ENCODE measurements at places on chromosomes 3 and 15.

DNA sequence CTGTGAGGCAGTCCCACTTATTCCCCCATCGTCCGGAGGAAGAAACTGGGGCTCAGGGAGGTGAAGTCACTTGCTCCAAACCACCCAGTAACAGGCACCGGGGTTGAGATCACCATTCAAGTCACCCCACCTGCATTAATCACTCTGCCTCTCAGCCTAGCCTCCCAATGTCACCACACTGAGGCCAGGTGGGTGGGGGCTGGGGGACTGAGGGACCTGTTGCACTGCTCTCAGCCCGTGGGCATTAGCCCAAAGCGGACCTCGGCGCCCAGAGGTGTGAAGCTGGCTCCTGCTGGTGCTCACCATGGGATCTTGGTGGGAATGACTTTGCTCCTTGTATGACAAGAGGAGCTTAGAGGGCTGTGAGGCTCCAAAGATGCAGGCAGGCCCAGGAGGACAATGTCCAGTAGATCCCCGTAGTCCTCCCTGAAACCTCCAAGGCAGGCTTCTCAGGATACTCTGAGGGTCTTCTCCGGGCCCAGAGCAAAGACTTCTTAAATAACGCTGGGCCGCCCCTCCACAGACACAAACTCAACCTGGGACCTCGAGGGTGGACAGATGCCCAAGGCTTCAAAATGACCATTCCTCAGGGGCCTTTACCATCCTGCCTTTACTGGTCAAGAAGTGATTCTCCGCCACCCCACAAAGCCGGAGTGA lies 1.7 kb downstream of the NT5DC2 start:
- peaks cover 4% of the 10 kb centered on the region for H3K27me3 ChIP-seq
- DNase-seq: no peak
- peaks cover 43% of the 10 kb centered on the region for H3K4me1 ChIP-seq
- H3K36me3 ChIP-seq: peaks cover 4% of the 10 kb centered on the region
- H3K27ac ChIP-seq: peak overlapping the region; percentile 82
- peak overlapping the region; percentile 91 for H3K4me3 ChIP-seq

GRCh38 chr3:126125341-126125740 lies 41.4 kb upstream of the SLC41A3 start:
- peaks cover 45% of the 10 kb centered on the region for H3K27me3 ChIP-seq
- H3K27ac ChIP-seq: no peak overlapping the region
- H3K4me3 ChIP-seq: no peak overlapping the region
- no peaks in the 10 kb centered on the region for H3K36me3 ChIP-seq
- H3K4me1 ChIP-seq: 0 out of 2 replicates have a peak, but pooled peaks cover 7% of the 10 kb centered on the region

DNA sequence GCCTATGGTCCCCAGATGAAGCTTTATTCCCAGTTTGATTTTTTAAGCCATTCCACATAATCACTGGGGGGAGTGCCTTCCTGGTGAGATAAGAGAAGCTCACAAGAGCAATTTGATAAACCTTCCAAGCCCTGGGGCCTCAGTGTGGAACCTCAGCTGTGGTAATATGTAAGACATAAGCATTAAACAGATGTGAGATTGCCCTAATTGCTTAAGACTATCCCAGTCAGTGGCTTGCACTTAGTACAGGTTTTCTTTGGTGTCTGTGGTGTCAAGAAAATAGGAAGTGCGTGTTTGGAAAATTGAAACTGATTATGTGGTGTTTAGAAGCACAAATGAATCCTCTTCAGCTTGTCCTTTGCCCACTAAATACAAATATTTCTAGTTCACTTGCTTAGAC lies 54.3 kb downstream of the LRRN1 start:
- H3K27me3 ChIP-seq: no peaks in the 10 kb centered on the region
- H3K4me3 ChIP-seq: no peak overlapping the region
- no peak overlapping the region for H3K27ac ChIP-seq
- H3K36me3 ChIP-seq: no peaks in the 10 kb centered on the region
- no peak for DNase-seq
- H3K4me1 ChIP-seq: no peaks in the 10 kb centered on the region

- no peak for DNase-seq
- peaks cover 39% of the 10 kb centered on the region for H3K27me3 ChIP-seq
- no peak overlapping the region for H3K27ac ChIP-seq
- H3K36me3 ChIP-seq: no peaks in the 10 kb centered on the region
- H3K4me1 ChIP-seq: no peaks in the 10 kb centered on the region
- H3K4me3 ChIP-seq: no peak overlapping the region
Measured at GRCh38 chr3:49649576-49649975, 24.6 kb upstream of the APEH start.

DNA sequence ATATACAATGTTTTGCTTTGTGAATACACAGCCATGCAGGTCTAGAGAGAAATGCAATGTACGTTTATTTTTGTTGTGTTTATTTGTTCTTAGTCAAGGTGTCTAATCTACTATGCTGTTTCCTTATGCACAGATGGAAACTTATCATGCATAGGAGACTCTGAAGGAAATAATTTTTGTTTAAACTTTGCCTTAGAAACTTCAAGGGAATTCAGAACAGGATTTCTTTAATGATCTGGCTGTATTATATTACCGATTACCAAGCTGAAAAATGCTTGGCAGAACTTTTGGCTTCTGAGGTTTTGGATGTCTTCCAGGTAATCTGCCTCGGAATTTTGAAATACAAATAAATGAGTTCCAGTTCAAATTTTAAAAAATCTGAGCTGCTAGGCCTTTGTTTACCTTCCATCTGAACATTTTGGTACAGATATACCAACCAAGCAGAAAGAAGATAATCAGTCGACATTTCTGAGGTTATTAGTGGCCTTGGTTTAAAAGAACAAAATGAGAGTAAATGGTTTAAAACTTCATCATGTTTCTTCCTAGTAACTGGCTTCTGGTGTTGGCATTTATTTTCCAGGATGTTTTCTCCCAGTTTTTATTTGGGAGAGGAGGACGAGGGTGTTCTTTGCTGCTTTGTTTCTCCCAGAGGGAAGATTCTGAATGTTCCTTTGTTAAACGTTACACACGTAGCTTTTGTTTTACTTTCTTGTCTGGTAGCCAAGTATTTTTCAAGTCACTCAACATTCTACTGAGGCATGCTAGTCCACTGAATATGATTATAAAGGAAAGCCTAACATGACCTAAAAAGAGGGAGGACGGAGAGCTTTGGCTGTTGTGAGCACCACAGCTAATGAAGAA lies 421.8 kb upstream of the TBL1XR1 start:
- no peaks in the 10 kb centered on the region for H3K36me3 ChIP-seq
- peaks cover 35% of the 10 kb centered on the region for H3K4me1 ChIP-seq
- H3K27me3 ChIP-seq: no peaks in the 10 kb centered on the region
- H3K27ac ChIP-seq: peak overlapping the region; percentile 66
- DNase-seq: peak; percentile 27

DNA sequence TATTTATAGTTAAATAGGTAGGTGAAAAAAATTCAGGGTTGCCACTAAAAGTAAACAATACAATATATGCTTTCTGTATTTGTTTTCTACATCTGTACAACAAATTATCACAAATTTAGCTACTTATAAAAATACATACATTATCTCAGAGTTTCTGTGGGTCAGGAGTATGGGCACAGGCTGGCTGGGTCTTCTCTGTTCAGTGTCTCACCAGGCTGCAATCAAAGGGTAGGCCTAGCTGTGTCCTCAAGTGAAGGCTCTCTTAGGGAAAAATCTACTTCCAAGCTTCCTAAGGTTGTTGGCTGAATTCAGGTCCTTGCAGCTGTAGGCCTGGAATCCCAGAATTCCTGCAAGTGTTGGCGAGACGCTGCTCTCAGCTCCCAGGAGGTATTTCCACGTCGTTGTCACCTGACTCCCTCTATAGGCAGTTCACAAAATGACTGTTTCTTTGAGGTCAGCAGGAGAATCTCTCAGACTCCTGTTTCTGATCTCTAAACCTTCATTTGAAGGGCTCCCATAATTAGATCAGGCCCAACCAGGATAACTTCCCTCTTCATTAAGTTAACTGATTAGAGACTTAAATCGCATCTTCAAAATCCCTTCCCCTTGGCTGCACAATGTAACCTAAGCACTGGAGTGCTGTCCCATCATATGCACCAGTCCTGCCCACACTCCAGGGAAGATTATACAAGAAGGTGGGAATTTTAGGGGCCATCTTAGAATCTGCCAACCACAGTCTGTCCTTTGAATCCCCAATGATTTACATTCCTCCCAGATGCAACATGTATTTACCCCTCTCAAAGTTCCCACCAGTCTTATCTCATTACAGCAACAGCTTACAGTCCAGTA lies 296.6 kb downstream of the SUCLG2 start:
- H3K4me1 ChIP-seq: peaks cover 8% of the 10 kb centered on the region
- peak; percentile 21 for DNase-seq
- no peaks in the 10 kb centered on the region for H3K27me3 ChIP-seq

DNA sequence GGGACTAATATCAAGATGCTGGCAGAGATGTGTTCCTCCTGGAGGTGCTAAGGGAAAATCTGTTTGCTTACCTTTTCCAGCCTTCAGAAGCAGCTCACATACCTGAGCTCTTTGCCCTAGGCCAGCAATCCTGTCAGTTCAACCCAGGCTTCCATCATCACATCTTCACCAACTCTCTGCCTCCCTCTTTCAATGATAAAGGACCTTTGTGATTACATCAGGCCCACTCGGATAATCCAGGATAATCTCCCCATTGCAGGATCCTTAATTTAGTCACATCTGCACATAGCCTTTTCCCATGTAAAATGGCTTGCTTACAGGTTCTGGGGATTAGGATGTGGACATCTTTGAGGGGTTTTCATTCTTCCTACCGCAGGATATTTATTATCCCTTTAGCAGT lies 58.3 kb downstream of the NSUN3 start:
- H3K27ac ChIP-seq: no peak overlapping the region
- no peak for DNase-seq
- no peak overlapping the region for H3K4me3 ChIP-seq
- no peaks in the 10 kb centered on the region for H3K36me3 ChIP-seq
- no peaks in the 10 kb centered on the region for H3K4me1 ChIP-seq

- DNase-seq: peak; percentile 60
- H3K27ac ChIP-seq: peak overlapping the region; percentile 77
- H3K27me3 ChIP-seq: no peaks in the 10 kb centered on the region
- H3K4me1 ChIP-seq: peaks cover 30% of the 10 kb centered on the region
- H3K4me3 ChIP-seq: peak overlapping the region; percentile 66
- no peaks in the 10 kb centered on the region for H3K36me3 ChIP-seq
Measured at GRCh38 chr3:187519428-187519890, 150.7 kb downstream of the SST start.

DNA sequence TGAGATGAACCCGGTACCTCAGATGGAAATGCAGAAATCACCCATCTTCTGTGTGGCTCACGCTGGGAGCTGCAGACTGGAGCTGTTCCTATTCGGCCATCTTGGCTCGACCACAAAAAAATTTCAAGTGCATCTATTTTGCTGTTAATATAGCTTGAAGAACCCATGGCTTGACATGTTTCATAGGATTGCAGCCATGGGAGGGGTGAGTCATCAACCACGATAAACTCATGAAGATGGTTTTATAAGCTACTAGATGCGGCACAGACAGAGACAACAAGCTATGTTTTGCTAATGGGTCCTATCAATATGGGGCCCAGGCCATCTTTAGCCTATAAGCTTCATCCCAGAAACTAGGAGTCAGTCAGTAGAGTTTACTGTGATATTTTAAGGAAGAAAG lies 100.4 kb upstream of the PHLDB2 start:
- no peak overlapping the region for H3K4me3 ChIP-seq
- H3K4me1 ChIP-seq: peaks cover 52% of the 10 kb centered on the region
- no peak overlapping the region for H3K27ac ChIP-seq
- peaks cover 8% of the 10 kb centered on the region for H3K36me3 ChIP-seq
- no peaks in the 10 kb centered on the region for H3K27me3 ChIP-seq

GRCh38 chr15:33968224-33968623 lies at the start of gene CHRM5:
Gene CHRM5 (plus strand): TSS chr15:33968497. CDS start chr15:34062718, 94,221 bp downstream.
- H3K4me1 ChIP-seq: peaks cover 27% of the 10 kb centered on the region
- no peak for DNase-seq
- H3K27me3 ChIP-seq: no peaks in the 10 kb centered on the region
- no peaks in the 10 kb centered on the region for H3K36me3 ChIP-seq
- H3K4me3 ChIP-seq: no peak within 1 kb of the TSS
- no peak within 1 kb of the TSS for H3K27ac ChIP-seq

DNA sequence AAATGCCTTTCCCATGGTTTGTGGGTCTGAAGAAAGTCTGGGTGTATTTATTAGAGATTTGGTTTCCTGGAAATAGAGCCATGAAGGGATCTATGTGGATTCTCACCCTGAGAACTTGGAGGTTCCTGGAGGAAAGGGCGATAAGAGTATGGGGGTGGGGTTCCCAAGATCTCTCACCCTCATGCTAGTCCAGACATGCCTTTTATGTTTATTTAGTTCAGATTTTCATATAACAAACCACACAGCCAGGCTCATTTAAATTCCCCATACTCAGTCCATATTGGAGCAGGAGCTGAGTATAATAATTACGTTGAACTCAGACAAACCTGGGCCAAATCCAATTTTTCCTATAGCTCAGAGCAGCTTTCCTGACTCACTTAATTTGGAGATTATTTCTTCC lies 566.6 kb downstream of the GOLGA6L6 start:
- no peak for DNase-seq
- H3K27me3 ChIP-seq: no peaks in the 10 kb centered on the region
- H3K4me1 ChIP-seq: no peaks in the 10 kb centered on the region
- no peaks in the 10 kb centered on the region for H3K36me3 ChIP-seq

- no peak overlapping the region for H3K4me3 ChIP-seq
- H3K4me1 ChIP-seq: peaks cover 42% of the 10 kb centered on the region
- no peaks in the 10 kb centered on the region for H3K27me3 ChIP-seq
- peak; percentile 86 for DNase-seq
Measured at GRCh38 chr3:25594007-25594502, 70.7 kb downstream of the TOP2B start.

DNA sequence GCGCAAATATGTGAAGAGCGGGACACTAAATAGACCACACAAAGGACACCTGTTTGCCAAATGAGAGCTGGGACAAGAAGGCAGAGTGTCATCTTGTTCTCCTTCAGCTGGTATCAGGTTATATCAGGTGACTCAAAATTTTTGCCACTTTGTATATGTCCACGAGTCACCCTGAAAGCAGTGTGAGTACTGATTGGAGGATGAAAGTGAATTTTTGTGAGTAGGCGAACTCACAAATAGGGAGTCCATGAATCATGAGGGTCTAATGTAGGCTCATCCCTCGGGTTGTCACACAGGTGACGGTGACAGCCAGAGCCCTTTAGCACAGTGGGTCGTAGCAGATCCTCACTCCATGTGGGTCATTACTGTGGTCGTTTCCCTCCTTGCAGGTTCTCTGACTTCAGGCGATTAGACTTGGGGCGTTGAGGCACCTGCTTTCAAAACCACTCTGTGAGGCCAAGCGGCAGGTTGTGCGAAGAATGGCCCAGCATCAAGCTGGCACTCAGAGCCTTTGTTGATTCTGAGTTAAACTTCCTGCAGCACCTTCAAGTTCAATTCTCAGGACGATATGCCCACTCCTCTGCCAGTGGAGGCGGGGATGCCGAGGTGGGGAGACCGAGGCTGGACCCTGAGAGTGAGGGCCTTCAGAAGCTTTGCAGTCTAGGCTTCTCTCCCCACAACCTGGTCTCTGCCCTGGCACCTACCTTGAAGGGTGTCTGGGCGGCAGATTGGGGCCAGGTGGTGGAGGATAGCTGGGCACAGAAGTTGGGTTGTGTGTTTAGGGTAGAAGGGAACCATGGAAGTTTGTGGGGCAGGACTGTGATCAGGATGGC lies 173.8 kb downstream of the SMAD6 start:
- H3K27me3 ChIP-seq: peaks cover 3% of the 10 kb centered on the region
- no peak overlapping the region for H3K4me3 ChIP-seq
- no peak overlapping the region for H3K27ac ChIP-seq

Measured in HFFc6 (cell line).